WTC11 (cell line): ENCODE measurements at places on chromosomes 13 and 19. TPM values are rescaled to one million over a fixed set of nuclear protein-coding genes. Genes with fewer than 3 reads are reported as not detected.
A peak's percentile ranks its signal among the peaks of the same experiment; 100 is the strongest.

Gene TRPC4
- 4.2 to 8.0 TPM (median 5.0 TPM) in 3 replicates for total RNA-seq

Gene MATK
- total RNA-seq = 26.1 to 29.0 TPM (median 28.3 TPM) in 3 replicates

Gene CDX2
- 0.09 to 0.44 TPM (median 0.11 TPM) in 3 replicates for total RNA-seq

Gene KBTBD7
- 15.7 to 18.9 TPM (median 18.6 TPM) in 3 replicates for total RNA-seq

Gene KLF2
- total RNA-seq = 0.82 to 1.1 TPM (median 1.0 TPM) in 3 replicates

- no peaks in the 10 kb centered on the region for H3K36me3 ChIP-seq
- no peaks in the 10 kb centered on the region for H3K27me3 ChIP-seq
- H3K27ac ChIP-seq = no peak overlapping the region
- no peak for DNase-seq
- H3K4me3 ChIP-seq = no peak overlapping the region
Measured at GRCh38 chr19:30076101-30076551, 134.1 kb downstream of the URI1 start.

GRCh38 chr13:34567597-34567996, 374.5 kb upstream of the NBEA start:
- no peak overlapping the region for H3K27ac ChIP-seq
- H3K4me3 ChIP-seq = no peak overlapping the region
- DNase-seq = no peak
- no peaks in the 10 kb centered on the region; the same call in 1 of the 2 replicates for H3K27me3 ChIP-seq
- no peaks in the 10 kb centered on the region for H3K4me1 ChIP-seq
- no peaks in the 10 kb centered on the region for H3K36me3 ChIP-seq

GRCh38 chr19:33875071-33875470, 78.4 kb downstream of the KCTD15 start:
- H3K4me1 ChIP-seq = peaks cover 22% of the 10 kb centered on the region
- no peak for DNase-seq
- H3K27me3 ChIP-seq = no peaks in the 10 kb centered on the region
- H3K36me3 ChIP-seq = no peaks in the 10 kb centered on the region
- H3K4me3 ChIP-seq = no peak overlapping the region
- no peak overlapping the region for H3K27ac ChIP-seq

- H3K4me1 ChIP-seq = peaks cover 13% of the 10 kb centered on the region
- peak; percentile 25 for DNase-seq
- H3K27ac ChIP-seq = no peak overlapping the region
Measured at GRCh38 chr13:30334663-30335386, 27.5 kb upstream of the KATNAL1 start.

- peaks cover 15% of the 10 kb centered on the region for H3K36me3 ChIP-seq
- DNase-seq = no peak
- peaks cover 11% of the 10 kb centered on the region for H3K4me1 ChIP-seq
- H3K4me3 ChIP-seq = no peak overlapping the region
- no peaks in the 10 kb centered on the region for H3K27me3 ChIP-seq
Measured at GRCh38 chr13:23992781-23993679, 95.7 kb upstream of the C1QTNF9B start.

GRCh38 chr19:57305056-57305455, 15.2 kb upstream of the ZNF543 start:
- 0 out of 2 replicates have a peak, but pooled peaks cover 2% of the 10 kb centered on the region for H3K4me1 ChIP-seq
- H3K27ac ChIP-seq = no peak overlapping the region
- DNase-seq = no peak
- peaks cover 2% of the 10 kb centered on the region; the same call in 1 of the 2 replicates for H3K27me3 ChIP-seq

DNA sequence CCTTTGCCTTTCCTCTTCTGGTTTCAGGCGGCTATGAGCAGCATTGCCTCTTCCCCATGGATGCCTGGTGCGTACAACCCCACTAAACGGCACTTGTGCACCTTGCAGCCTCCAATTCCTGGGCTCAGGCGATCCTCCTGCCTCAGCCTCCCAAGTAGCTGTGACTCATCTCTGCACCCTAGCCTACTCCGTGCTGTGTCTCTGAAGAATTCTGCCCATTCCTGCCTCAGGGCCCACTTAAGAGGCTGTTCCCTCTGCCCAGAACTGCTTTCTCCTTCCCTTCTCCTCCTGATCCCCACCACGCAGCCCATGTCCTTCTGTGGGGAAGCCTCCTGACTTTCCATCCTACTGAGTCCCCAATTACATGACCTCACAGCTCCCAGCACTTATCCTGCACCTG, 142.2 kb upstream of the ZNF507 start:
- H3K4me1 ChIP-seq = no peaks in the 10 kb centered on the region
- no peak overlapping the region for H3K4me3 ChIP-seq
- H3K36me3 ChIP-seq = peaks cover 4% of the 10 kb centered on the region

GRCh38 chr13:70541451-70541850, 433.2 kb upstream of the KLHL1 start:
- H3K27me3 ChIP-seq = no peaks in the 10 kb centered on the region
- no peak overlapping the region for H3K4me3 ChIP-seq
- no peaks in the 10 kb centered on the region for H3K4me1 ChIP-seq
- no peak for DNase-seq

- DNase-seq = no peak
- no peak overlapping the region for H3K27ac ChIP-seq
- H3K27me3 ChIP-seq = no peaks in the 10 kb centered on the region; the same call in 1 of the 2 replicates
- H3K4me1 ChIP-seq = peaks cover 11% of the 10 kb centered on the region
- peaks cover 15% of the 10 kb centered on the region for H3K36me3 ChIP-seq
- H3K4me3 ChIP-seq = no peak overlapping the region
Measured at GRCh38 chr13:80685942-80686341, 345.0 kb upstream of the SPRY2 start.

- H3K4me1 ChIP-seq = no peaks in the 10 kb centered on the region
- H3K27me3 ChIP-seq = peaks cover 4% of the 10 kb centered on the region; the same call in 1 of the 2 replicates
- no peak for DNase-seq
- H3K27ac ChIP-seq = no peak overlapping the region
- H3K36me3 ChIP-seq = no peaks in the 10 kb centered on the region
Measured at GRCh38 chr19:3319643-3320353, 46.6 kb upstream of the NFIC start.
